ENCODE measurements at places on chromosomes 12 and 14.

- no peak for DNase-seq
Observed at GRCh38 chr14:105149146-105149781, 19.3 kb downstream of the JAG2 start.

DNA sequence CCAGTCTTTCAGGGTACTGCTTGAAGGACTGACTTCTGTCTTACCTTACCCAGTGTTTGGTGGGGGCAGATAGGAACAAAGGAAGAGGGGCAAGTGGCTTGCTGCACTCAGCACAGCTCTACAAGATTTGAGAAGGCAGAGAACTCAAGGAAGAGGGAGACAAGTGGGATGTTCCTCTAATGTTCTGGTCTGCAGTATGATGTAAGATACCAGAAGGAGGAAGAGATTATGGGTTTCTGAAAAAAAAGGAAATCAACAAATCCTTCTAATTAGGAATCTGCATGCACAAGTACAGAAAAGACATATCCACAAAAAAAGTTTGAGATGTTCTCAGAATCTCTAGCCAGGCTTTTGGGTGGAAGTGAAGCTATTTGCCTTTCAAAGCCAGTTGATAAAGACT is 37.1 kb downstream of the USP15 start:
- DNase-seq: no peak

GRCh38 chr14:73774671-73775070 is 60.5 kb upstream of the PNMA1 start:
- no peak for DNase-seq

GRCh38 chr12:1917172-1918070 is 1.0 kb downstream of the CACNA2D4 start:
- DNase-seq: no peak

DNA sequence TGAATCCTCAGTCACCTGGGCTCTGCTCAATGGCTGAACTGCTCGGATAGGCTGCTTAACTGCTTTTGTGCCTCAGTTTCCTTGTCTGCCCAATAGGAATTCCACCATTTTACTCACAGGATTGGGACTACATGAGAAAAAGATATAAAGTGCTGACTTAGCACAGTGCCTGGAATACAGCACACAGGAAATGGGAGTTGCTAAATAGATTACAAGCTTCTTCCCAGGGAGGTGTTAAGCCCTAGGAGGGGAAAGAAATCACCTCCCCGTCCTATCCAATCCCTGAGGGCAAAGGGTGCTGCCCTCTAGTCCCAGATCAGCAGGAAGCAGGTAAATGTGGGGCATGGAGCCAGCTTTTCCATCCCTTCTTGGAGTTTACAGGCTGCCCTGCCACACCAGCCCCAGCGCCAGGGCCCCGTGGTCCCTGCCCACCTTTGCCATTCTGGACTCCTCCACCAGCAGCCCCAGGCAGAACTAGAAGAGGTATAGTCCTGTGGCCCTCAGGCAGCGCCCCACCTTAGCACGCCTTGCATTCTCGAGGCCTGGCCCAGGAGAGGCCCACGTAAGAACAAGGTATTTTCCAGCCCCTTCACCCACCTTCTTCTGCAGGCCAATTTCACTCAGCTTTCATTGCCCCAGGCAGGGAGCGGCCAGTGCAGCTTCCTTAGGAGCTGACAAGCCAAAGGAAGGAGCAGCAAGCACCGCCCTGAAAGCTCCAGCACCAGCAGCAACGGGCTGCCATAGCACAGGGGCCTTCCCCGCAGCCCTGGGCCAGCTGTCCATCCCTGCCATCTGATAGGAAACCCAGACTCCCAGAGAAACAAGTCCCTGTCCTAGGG is 28.8 kb upstream of the RPLP0 start:
- peak; percentile 50 for DNase-seq

- no peak for DNase-seq
Observed at GRCh38 chr12:6271281-6271680, 39.2 kb upstream of the PLEKHG6 start.

DNA sequence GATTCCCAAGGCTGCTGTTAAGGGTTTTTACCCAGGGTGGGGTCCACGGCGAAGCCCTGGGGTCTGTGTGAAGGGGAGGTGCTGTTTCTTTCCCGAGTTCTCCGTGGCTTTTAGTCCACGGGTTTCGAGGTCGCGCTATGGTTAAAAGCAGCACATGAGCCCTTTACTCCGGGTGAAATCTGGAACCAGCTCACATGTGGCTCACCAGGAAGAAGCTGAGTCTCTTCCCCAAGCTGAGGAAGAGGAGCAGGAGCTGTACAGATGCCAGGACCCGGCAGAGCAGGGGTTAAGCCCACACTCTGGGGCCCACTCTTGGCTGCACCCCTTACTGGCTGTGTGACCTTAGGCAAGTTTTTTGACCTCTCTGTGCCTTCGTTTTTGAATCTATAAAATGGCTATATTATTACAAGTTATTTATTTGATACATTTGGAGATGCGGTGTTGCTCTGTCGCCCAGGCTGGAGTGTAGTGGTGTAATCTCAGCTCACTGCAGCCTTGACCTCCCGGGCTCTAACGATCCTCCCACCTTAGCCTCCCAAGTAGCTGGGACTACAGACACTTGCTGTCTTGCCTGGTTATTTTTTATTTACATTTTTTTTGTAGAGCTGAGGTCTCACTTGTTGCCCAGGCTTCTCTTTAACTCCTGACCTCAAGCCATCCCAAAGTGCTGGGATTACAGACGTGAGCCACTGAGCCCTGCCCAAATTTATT is 266.3 kb downstream of the AACS start:
- DNase-seq: peak; percentile 11

- peak; percentile 80 for DNase-seq
Observed at GRCh38 chr14:65958664-65959562, 527.3 kb upstream of the CCDC196 start.

DNA sequence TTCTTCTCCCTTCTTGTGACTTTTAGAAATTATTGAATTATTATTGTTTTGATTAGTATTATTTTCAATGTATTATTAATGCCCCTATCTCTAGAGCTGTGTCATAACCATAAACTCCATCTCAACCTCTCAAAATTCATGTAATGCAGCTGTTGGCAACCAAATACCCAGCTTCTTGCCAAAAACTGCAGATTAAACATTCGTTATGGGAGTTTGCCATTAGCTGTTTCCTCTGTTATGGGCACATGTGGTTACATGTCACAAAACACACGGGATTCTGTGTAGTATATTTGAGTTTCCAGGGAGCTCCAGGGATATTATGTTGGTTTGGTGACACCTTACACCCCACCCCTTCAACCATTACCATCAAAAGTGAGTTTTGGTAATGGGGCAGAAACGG is 2.8 kb upstream of the ALX1 start:
- no peak for DNase-seq

GRCh38 chr14:97994020-97994531 is 1196.9 kb downstream of the VRK1 start:
- DNase-seq: no peak

GRCh38 chr12:508145-508544 is 48.4 kb downstream of the B4GALNT3 start:
- DNase-seq: no peak
